NCI-H524 (cell line): ENCODE measurements at places on chromosomes 4 and X.

GRCh38 chr4:43410636-43411035 is 518.1 kb downstream of the GRXCR1 start:
- DNase-seq, result no peak

DNA sequence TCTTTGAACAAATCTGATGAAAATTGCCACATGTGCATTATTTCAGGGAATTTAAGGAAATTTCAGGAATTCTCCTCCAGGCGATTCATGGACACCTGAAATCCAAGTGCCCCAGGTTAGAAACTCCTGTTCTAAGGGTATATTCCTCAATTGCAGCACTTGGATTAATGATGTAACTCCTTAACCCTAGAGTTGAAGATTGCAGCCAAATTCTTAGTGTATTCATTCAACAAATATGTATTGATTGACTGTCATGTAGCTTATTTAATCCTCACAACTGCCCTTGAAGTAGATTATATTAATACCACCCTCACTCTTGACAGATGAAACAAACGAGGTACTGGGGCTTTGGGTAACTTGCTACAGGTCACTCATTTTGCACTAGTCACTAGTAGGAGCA is 11.3 kb downstream of the CETN2 start:
- no peak for DNase-seq

GRCh38 chrX:101460669-101461068 is 24.6 kb upstream of the ARMCX4 start:
- DNase-seq, result peak; percentile 30

- DNase-seq, result no peak
These were observed 11.5 kb upstream of the AP1S2 start for GRCh38 chrX:15866147-15866546.

GRCh38 chr4:79604152-79604551 is 196.1 kb upstream of the GK2 start:
- DNase-seq, result no peak

GRCh38 chr4:88163336-88163735 is 4.9 kb upstream of the ABCG2 start:
- DNase-seq, result no peak

- no peak for DNase-seq
These were observed 41.9 kb downstream of the BMP15 start for GRCh38 chrX:50952406-50952805.

GRCh38 chr4:113436360-113436759 is 325.2 kb downstream of the CAMK2D start:
- no peak for DNase-seq

GRCh38 chr4:14667624-14668151 is 334.6 kb upstream of the CPEB2 start:
- DNase-seq, result no peak

- DNase-seq, result peak; percentile 91
These were observed 3.9 kb upstream of the SYN1 start for GRCh38 chrX:47623540-47624027.

DNA sequence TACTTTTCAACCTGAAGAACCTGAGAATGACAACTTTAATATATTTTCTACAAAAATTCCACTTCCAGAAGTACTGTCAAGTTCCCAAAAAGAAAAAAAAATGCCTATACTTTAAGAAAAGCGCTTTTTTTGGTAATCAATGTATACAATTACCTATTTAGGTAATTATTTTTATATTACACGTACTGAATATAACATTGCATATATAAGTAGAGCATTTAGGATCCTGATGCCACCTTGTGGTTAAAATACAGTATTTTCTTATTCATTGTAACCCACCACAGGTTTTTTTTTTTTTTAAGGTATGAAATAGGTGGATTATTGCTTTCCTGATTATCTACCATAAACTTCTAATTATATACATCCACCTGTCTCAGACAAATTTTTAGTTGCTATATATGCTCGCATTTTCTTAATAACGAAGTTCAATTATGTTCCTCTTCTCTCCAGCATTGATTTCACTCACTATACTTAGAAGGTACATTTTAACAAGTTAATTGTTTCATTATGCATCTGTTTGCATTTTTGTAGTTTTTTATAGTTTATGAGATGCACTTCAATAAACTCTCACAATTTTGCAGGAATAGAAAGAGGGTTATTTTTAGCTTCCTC is 5.2 kb downstream of the MAP9 start:
- no peak for DNase-seq

- DNase-seq, result no peak
These were observed 375.9 kb upstream of the NDST4 start for GRCh38 chr4:115489279-115489678.

DNA sequence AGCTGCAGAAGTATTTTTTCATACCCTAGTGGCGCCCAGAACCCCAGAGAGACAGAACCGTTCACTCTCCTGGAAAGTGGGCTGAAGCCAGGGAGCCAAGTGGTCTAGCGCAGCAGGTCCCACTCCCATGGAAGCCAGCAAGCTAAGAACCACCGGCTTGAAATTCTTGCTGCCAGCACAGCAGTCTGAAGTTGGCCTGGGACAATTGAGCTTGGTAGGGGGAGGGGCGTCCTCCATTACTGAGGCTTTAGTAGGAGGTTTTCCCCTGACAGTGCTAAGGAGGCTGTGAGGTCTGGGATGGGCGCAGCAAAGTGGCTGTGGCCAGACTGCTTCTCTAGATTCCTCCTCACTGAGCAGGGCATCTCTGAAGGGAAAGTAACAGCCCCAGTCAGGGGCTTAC is 84.5 kb upstream of the ATXN3L start:
- no peak for DNase-seq

DNA sequence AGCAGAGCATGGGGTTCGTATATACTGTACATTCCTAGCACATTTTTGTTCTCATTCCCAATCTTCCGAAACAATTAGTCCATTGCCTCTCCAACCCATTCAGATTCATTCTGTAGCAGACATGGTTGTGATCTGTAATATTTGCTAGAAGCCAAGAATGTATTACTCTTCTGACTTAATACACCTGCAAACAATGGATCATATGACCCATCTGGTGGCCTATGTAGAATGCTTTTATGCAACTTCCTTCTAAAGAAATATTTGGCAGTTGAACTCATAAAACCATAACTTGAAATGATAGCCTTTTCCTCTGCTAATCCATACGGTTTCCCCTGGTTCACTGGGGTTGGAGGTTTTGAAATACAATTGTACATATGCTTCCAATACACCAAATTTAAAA is 32.8 kb upstream of the SGMS2 start:
- no peak for DNase-seq

- no peak for DNase-seq
These were observed 299.0 kb downstream of the RAPGEF2 start for GRCh38 chr4:159401791-159402380.

- no peak for DNase-seq
These were observed 209.6 kb downstream of the SPATA18 start for GRCh38 chr4:52260514-52261210.

- no peak for DNase-seq
These were observed 431.6 kb upstream of the MAOA start for GRCh38 chrX:43224496-43224895.

- no peak for DNase-seq
These were observed 110.2 kb upstream of the PRDX4 start for GRCh38 chrX:23557070-23557469.

DNA sequence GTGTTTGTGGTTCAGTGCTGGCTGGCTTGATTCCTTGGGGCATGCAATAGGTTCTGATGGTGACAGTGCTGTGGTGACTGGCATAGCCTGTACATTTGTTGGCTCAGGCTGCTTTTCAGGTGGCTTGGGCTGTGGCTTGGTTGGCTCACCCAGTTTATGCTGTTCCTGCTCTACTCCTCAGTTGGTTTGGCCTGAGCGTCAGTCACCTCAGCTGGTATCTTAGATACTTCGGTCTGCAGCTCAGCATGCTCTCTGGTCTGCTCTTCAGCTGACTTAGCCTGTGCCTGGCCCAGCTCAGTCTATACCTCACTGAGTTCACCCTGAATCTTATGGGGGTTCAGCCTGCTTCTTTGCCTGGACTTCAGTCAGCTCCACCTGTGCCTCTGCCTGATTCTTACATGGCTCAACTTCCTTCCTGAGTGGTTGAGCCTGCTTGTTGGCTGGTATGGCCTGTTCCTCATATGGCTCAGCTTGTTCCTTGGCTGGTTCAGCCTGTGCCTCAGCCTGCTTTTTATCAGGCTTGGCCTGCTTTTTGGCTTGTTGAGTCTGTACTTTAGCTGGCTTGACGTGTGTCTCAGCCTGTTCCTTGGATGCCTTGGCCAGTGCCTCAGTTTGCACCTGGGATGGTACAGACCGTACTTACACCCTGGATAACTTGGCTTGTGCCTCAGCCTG is 170.6 kb downstream of the MSN start:
- no peak for DNase-seq

GRCh38 chr4:7180938-7181337 is 11.4 kb upstream of the SORCS2 start:
- DNase-seq, result no peak

- DNase-seq, result no peak
These were observed 412.1 kb downstream of the ADAM29 start for GRCh38 chr4:175330236-175330635.

DNA sequence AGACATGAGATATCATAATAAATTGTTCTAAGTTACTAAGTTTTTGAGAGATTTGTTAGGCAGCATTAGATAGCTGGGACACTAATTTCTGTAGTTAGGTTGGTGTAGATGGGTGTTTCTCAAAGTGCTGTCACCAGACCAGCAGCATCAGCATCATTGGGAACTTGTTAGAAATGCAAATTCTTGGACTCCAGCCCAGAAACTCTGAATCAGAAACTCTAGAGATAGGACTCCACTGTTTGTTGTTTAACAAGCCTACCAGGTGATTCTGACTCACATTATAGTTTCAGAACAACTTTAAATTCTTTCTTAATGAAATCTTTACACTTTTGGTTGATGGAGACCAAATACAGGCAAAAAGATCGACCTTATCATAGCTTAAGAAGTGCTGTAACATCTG is 173.7 kb downstream of the PABPC4L start:
- no peak for DNase-seq

DNA sequence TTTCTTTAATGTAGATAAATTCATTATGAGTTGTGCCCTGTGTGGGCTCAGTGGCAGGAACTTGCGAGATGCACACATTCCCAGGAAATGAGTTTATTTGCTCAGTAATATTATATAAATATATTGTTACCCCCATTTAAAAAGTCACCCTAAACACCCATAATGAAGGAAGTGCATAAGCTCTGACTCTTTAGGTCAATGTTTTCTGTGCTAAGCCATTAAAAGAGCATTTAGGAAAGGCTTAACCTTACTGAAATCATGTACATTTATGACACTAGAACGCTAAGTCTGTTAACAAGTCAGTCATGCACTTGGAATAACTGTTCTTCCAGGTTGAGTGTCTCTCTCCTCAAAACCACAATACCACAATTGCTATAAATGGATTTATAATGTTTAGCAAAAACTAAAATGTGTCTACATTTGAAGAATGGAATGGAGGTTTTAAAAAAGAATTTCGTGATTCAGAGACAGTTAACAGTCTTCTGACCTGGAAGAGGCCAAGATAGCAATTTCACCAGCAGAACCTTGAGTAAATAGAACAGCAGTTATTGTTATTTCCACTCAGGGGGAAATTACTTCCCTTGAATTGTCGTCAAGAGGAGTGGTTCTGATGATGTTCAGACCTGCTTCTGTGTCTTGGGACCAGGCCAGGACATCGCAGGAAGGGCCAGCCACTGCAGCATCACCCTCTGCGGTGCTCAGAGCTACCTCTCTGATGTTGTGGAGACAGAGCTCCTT is 91.1 kb upstream of the VEGFC start:
- DNase-seq, result no peak

DNA sequence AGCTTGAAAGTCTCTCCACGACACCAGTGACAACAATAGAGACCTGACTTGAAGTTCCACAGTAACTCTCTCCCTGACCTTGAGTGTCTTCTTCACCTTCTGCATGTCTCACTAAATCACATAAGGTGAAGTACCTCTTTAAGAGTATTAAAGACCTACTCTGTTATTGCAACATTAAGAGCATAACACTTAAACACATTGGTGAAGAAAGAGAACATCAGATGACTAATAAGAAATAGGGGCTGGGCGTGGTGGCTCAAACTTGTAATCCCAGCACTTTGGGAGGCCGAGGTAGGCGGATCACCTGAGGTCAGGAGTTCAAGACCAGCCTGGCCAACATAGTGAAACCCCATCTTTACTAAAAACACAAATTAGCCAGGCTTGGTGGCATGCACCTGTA is 33.9 kb upstream of the MAPK10 start:
- DNase-seq, result no peak

GRCh38 chr4:37641886-37642849 is 44.0 kb downstream of the RELL1 start:
- DNase-seq, result no peak

DNA sequence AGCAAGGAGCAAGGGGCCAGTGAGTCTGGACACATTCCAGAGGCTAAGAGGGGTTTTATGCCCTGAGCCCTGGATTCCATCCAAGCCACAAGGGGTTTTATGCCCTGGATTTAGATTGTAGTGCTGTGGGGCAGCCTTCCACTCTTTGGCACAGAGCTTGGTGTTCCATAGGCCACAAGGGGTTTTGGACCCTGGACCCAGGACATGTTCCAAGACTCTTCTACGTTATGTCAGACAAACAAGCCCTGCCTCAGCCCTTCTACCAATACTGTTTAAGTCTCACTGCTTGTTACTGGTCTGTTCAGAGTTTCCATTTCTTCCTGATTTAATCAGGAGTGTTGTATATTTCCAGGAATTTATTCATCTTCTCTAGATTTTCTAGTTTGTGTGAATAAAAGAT is 12.8 kb upstream of the SCARB2 start:
- DNase-seq, result no peak

- DNase-seq, result no peak
These were observed 232.3 kb downstream of the PTTG2 start for GRCh38 chr4:38192516-38192915.

GRCh38 chr4:47218631-47219030 is 187.3 kb downstream of the GABRB1 start:
- no peak for DNase-seq

DNA sequence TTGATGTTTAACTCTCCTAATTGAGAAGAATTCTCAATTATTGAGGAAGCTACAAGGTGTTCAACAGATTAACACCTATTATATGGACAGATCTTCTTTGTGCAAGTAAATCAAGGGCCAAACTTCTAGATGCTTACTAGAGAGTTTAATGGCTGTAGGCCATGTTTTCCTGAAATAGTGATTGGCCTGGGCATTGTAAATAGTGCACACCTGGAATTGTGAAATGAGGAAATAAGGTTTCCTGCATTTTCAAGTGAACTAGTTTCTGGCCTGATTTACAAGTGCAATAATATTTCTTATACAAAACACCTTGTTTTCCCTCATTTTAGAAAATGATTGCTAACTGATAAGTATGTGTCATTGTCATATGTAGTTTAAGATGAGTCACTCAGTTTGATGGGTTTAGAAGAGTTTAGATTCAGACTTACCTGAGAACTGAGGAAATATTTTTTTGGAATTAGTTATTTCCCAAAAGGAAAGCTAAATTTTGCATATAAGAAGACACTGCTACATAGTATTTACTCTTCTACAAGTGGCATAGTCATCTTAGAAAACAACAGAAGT is 21.2 kb downstream of the AFF1 start:
- DNase-seq, result no peak
